ENCODE measurements at places on chromosomes 7 and 10.

- DNase-seq, result no peak
Observed at GRCh38 chr10:16856567-16856966, 39.3 kb upstream of the RSU1 start.

DNA sequence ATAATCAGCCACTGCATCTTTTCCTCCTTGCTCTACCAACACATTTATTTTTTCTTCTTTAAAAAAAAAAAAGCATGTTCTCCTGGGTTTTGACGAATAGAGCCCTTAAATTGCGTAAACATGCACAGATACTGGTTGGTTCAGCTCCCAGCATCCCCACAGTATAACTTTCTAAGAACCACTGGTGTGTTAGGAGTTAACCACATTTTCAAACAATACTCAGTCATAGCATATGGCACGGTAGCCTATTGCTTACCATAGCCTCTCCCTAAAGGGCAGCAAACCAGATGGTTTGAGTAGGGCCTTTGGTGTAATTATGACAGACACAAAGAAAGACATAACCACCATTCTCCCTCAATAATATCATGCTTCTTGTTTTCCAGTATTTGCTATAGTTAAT is 145.0 kb downstream of the LRRC4 start:
- no peak for DNase-seq

- DNase-seq, result no peak
Observed at GRCh38 chr10:78687626-78688025, 381.1 kb upstream of the ZMIZ1 start.

- DNase-seq, result no peak
Observed at GRCh38 chr10:108583877-108584276, 1339.4 kb downstream of the XPNPEP1 start.

GRCh38 chr7:151081170-151082101 is 827 bp upstream of the FASTK start:
- DNase-seq, result no peak

- no peak for DNase-seq
Observed at GRCh38 chr7:68176974-68177373, 1180.3 kb downstream of the TYW1 start.

DNA sequence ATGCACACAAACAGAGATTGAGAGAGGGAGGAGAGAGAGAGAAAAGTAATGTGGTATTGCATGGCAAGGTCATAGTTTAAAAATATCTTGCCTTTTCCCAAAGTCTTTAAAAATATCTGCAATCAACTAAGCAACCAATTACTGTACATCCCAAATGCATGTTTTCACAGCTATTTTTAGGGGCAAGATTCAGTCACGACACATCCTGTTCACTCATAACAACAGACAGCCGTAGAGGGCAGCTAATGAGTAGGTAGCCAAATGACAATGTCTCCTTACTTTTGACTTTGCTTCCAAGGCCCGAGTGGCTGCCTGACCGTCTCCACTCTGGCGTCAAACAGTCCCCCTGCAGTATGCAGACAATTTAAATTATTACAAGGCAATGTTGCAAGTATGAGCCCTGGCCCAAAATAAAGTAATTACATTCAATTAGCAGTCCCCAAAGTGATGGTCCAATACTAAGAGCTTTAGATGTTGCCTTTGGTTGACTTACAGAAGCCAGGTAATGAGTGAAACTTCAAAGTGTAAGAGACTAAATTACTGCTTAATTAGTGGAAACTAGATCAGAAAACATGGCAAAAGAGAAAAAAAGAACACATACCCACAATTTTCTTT is 162.9 kb downstream of the MBL2 start:
- no peak for DNase-seq

DNA sequence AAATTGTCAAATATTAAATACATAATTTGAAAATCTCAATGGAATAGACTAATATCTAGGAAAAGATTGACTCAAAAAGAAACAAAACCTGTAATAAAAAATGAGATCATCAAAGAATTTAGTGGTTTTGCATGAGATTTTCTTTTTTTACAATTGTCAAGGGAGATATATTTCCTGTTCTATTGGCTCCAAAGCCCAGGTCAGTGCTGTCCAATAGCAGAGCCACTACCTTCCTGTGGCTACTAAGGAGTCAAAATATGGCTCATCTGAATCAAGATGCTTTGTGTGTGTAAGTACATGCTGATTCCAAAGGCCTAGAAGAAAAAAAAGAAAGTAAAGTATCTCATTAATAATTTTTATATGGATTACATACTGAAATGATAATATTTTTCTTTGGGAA is 191.9 kb downstream of the C7orf25 start:
- no peak for DNase-seq
